SK-MEL-5 (cell line): ENCODE measurements at places on chromosomes 12 and 14. TPM values are rescaled to one million over a fixed set of nuclear protein-coding genes. Genes with fewer than 3 reads are reported as not detected.

The ZC2HC1C gene
- 3.9 and 4.6 TPM in 2 replicates for total RNA-seq

The KERA gene
- total RNA-seq = not detected in 2 replicates

The PCED1B gene
- total RNA-seq = 0.48 and 0.87 TPM in 2 replicates

The B4GALNT1 gene
- 8.3 and 11.2 TPM in 2 replicates for total RNA-seq

The METAP2 gene
- 117 and 121 TPM in 2 replicates for total RNA-seq

The CPM gene
- total RNA-seq = 15.0 and 18.2 TPM in 2 replicates

The GALNT8 gene
- total RNA-seq = not detected in 2 replicates

The PLEKHD1 gene
- total RNA-seq = not detected in 2 replicates

The KRT83 gene
- not detected in 2 replicates for total RNA-seq

The FOXA1 gene
- 0.05 TPM in 1 of 2 replicates, not detected in the other for total RNA-seq

The DNAH10 gene
- 3.4 and 3.9 TPM in 2 replicates for total RNA-seq

The TAS2R42 gene
- not detected in 2 replicates for total RNA-seq

The LHX5 gene
- total RNA-seq = 0.03 TPM in 1 of 2 replicates, not detected in the other

The KRT7 gene
- not detected in 2 replicates for total RNA-seq

The DHH gene
- total RNA-seq = 0.05 and 0.21 TPM in 2 replicates

The KLRB1 gene
- not detected in 2 replicates for total RNA-seq

The TAS2R7 gene
- total RNA-seq = not detected in 2 replicates

The LRIG3 gene
- 7.6 and 8.9 TPM in 2 replicates for total RNA-seq

The TAS2R13 gene
- 0.18 TPM in 1 of 2 replicates, not detected in the other for total RNA-seq

The SRP54 gene
- 62.7 and 67.2 TPM in 2 replicates for total RNA-seq

The GPR84 gene
- 0.11 TPM in 1 of 2 replicates, not detected in the other for total RNA-seq

The ATF7 gene
- total RNA-seq = 10.2 and 11.8 TPM in 2 replicates

The IL23A gene
- total RNA-seq = 0.34 TPM in 1 of 2 replicates, not detected in the other
